ENCODE measurements at places on chromosomes 7 and 10. TPM values are rescaled to one million over a fixed set of nuclear protein-coding genes. Genes with fewer than 3 reads are reported as not detected.

Gene GJD4
- not detected for total RNA-seq

Gene COMMD3
- 2.7 TPM for total RNA-seq

Gene TMEM178B
- 15.8 TPM for total RNA-seq

Gene MBLAC1
- total RNA-seq, result 1.7 TPM

Gene PTPRN2
- total RNA-seq, result 4.5 TPM

Gene OSBPL3
- total RNA-seq, result 13.9 TPM

Gene SRRM3
- total RNA-seq, result 17.4 TPM

Gene OR2A42
- total RNA-seq, result not detected

Gene STEAP1
- total RNA-seq, result 8.1 TPM

Gene HTR5A
- not detected for total RNA-seq

Gene PNLIPRP2
- total RNA-seq, result not detected

Gene ZNF746
- 15.6 TPM for total RNA-seq

Gene IFIT5
- 2.6 TPM for total RNA-seq

Gene MSMB
- not detected for total RNA-seq

Gene BAMBI
- total RNA-seq, result 26.4 TPM
